Airway epithelial cell (primary cell): ENCODE measurements at places on chromosomes 1 and 21. TPM values are rescaled to one million over a fixed set of nuclear protein-coding genes. Genes with fewer than 3 reads are reported as not detected.

The BATF3 gene
- total RNA-seq: not detected in 2 replicates

The ANGPTL1 gene
- not detected in 2 replicates for total RNA-seq

The SLFNL1 gene
- total RNA-seq: under 0.01 TPM in 1 of 2 replicates, not detected in the other

The GBP6 gene
- total RNA-seq: 75.2 and 93.7 TPM in 2 replicates

The IL20 gene
- total RNA-seq: not detected in 2 replicates

The CD48 gene
- not detected in 2 replicates for total RNA-seq

The LORICRIN gene
- not detected in 2 replicates for total RNA-seq

The CLIC6 gene
- 0.07 TPM in 1 of 2 replicates, not detected in the other for total RNA-seq

The CACNA1S gene
- not detected in 2 replicates for total RNA-seq

The RBM34 gene
- 58.9 and 65.7 TPM in 2 replicates for total RNA-seq

The TRPM2 gene
- not detected in 2 replicates for total RNA-seq

The FCN3 gene
- 2.2 TPM in 1 of 2 replicates, not detected in the other for total RNA-seq

The TAL1 gene
- total RNA-seq: not detected in 2 replicates

The KLF17 gene
- total RNA-seq: not detected in 2 replicates

The CTSS gene
- 3.4 and 6.2 TPM in 2 replicates for total RNA-seq

The KCNJ15 gene
- total RNA-seq: 21.1 and 27.5 TPM in 2 replicates

The PTPN7 gene
- not detected in 2 replicates for total RNA-seq
